Foreskin fibroblast (primary cell): ENCODE measurements at places on chromosomes 16 and 17.

- no peak for DNase-seq
Observed at GRCh38 chr17:29257756-29258155, 11.1 kb downstream of the CRYBA1 start.

DNA sequence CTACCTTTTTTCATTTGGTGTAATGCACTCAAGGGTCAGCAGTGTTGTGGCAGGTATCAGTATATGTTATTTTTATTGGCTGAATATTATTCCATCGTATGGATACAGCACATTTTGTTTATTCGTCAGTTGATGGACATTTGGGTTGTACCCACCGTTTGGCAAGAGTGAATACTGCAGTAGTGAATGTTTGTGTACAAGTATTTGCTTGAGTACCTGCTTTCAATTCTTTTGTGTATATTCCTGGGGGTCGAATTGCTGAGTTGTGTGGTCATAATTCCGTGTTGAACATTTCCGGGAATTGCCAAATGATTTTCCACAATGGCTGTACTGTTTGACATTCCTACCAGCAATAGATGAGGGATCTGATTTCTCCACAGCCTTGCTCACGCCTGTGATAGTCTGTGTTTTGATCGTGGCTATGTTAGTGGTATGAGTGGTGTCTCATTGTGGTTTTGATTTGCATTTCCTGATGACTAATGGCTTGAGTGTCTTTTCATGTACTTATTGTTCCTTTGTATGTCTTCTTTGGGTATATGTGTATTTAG is 108.4 kb downstream of the OR1D5 start:
- peak; percentile 96 for DNase-seq

DNA sequence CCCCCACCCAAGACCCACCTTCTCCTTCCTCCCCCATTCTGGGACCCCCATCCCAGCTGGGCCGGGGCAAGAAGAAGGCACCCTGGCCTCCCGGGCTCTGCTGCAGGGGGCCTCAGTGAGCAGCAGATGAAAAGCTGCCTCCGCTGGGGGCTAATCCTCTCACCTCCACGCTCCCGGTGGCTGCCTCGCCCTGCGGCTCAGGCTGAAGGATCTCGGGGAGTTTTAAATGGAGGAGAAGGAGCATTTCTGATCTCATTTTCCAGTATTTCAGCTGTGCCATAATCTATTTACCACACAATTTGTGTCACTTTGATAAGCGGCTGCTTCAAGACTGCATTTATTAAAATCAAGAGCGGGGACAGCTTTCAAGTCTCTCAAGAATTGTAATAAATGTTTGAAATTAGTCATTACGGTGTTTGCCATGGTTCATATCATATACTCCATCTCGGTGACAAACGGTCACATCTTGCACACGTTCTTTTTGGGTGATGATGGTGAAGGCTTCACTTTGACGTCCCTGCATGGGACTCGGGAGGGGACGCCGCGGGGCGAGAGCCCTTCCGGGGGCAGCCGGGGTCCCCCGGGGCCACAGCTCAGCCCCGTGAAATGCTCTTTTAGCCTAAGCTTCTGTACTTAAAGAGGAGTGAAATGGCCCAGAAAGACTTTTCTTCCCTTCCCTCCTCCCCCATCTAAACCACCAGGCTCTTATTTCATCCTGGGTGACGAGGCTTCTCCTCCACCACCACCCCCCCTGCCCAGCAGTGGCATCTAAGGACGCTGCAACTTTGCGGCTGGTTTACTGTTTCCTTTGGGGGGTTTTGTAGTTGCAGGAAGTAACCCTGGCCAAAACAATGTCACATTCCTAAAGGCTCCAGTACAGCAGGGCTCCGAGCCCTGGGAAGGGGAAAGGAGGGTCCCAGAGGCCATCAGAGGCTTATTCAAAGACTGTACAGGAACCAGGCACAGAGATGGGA is 313.1 kb upstream of the TNRC6C start:
- DNase-seq: peak; percentile 24

- DNase-seq: no peak
Observed at GRCh38 chr17:59764292-59764741, 56.9 kb downstream of the VMP1 start.

- DNase-seq: peak; percentile 56
Observed at GRCh38 chr16:3158026-3158509, 23.2 kb downstream of the ZNF213 start.

DNA sequence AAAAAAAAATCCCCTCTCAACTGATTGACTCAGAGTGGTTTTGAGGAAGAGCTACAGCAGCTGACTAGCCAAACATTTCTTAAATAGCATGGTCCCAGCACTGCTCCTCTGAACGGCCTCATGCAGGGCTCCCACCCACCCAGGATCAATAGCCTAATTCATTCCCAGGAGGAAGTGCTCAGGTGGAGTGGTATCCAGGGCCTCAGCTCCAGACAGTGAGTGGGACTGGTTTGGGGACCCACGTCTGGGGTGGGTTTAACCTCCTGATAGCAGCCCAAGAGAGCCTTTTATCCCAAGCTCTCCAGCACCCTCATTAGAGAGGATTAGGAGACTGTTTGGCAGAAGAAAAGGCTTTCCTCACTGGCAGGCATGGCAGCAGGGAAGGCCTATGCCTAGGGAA is 68.5 kb upstream of the CDH5 start:
- no peak for DNase-seq

DNA sequence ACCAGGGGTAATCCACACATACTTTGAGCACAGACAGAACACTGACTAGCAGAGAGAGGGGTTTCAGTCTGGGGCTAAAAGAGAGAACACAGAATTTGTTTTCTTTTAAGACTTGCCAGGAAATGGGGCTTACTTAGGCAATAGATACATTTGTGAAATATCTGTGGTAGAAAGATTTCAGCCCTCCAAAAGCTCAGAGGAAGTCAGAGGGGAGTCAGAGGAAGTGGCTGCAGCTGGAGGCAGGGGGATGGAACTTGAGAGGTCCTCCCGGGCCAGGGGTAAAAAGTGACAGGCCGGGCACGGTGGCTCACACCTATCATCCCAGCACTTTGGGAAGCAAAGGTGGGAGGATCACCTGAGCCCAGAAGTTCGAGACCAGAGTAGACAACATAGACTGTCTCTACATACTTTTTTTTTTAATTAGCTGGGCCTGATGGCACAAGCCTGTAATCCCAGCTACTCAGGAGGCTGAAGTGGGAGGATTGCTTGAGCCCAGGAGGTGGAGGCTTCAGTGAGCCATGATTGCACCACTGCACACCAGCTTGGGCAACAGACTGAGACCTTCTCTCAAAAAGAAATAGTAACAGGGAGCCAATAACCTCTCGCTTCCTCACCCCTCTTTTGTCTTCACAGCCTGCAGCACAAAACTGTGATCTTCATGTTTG is 49.9 kb downstream of the NLRC5 start:
- DNase-seq: peak; percentile 60

- DNase-seq: no peak
Observed at GRCh38 chr16:30354423-30355143, 525 bp downstream of the CD2BP2 start.

GRCh38 chr16:27571433-27572326 is 21.7 kb downstream of the KATNIP start:
- no peak for DNase-seq

DNA sequence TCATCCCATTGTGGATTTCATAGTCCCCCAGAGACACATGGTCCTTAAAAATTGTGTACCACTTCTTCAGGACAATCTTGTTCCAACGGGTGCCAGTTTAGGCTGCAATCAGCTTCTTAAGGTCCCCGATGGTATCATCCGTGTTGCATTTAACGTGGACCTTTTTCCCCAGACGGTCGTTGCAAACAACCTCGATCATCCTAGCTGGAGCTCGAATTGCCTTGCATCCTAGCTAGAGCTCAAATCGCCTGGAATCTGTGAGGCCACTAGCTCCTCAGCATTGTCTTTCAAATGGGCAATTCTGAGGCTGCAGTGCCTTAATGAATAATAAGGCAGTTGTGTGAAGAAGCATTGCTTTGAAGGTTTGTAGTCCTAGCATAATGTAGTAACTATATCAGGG is 37.7 kb upstream of the RHBDL3 start:
- no peak for DNase-seq

DNA sequence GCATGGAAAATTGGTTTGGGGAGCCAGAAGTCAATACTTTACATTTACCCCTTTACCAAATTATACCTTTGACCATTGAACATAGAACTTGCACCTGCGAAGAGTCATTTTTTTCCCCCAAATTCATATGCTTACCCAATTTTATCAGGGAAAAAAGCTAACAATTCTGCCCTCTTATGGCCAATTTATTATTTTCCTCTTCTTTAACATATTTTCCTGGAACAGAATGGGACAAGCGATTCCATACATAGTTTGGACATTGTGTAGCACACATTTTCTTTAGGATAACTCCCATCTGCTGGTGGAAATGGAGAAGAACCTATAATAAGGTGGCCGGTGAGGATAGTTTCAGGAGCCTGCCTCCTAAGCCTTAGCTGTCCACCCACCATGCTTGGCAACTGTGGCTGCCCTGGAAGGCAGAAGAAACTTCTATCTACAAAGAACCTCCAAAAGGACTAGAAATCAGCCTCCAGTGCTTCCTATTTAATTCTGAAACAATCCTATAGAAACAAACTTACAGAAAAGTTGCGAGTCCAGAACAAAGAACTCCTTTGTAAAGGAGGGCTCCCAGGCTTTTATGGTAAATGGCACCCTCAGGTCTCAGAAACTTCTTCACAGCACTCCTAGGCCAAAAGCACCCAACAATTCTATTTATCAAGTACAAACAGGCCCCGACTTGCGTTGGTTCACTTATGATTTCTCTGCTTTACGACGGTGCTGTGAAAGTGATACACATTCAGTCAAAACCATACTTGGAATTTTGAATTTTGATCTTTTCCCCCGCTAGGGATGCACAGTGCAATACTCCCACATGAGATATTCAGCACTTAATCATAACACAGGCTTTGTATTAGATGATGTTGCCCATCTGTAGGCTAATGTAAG is 64.1 kb upstream of the CACNG4 start:
- DNase-seq: peak; percentile 53

DNA sequence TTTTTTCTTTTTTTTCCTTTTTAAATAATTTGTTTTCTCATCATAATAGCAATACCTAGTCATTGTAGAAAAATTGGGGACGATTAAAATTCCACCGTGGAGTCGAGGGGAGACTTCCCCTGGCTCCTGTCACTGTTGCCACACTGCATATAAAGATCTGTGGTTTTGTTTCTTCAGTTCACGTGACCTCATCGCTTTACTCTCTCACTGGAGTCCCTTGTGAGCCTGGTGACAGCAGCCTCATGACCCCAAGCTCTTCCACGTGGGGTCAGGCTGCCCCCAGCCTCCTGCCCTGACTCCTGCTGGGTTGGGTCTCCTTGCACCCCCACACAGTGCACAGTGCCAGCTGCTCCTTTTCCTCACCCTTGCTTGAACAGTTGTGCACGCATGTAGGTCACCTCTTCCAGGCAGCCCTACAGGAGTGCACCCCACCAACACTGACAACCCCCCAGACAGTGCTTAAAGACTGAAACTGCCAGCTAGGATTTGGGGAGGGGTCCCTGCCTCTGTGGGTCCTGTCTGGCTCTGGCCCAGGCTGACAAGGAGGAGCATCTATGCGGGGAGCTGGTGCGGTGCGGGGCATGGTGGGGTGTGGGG is 7.3 kb upstream of the METRNL start:
- no peak for DNase-seq

DNA sequence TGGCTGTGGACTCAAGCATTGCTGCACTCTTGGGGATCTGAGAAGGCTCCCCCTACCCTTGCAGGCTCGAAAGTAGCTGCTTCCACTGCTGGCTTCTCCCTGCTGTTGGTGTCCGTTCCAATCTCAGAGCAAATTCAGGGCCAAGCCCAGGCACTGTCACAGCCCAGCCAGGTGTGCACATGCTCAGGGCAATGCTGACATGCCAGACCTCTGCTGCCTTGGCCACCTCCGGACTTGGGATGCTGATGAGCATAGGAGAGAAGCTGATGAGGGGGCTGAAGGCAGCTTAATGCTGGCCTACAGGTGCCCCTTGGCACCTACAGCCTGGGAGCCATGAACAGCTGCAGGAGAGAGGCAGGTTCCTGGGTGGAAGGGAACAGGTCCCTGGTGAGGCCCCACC is 273.7 kb upstream of the KCNJ16 start:
- no peak for DNase-seq
